ENCODE measurements at places on chromosomes 4 and X. TPM values are rescaled to one million over a fixed set of nuclear protein-coding genes. Genes with fewer than 3 reads are reported as not detected.

DNA sequence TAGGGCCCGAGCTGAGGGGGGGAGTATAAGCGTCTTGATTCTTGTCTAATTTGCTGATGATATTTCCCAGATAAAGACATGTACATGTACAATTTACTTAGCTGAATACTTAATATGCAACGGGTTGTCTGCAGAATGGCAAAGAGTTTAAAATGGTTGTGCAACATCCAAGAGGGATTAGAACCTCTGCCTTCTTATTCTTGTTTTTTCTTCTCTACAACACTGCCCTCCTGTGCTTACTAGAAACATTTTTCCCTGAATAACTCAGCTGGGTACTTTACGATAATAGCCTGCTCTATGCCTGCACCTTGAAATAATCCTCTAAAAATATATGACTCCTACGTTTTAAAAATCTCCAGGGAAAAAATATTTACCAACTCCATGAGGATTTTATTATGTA is 41.8 kb downstream of the INTS12 start:
- no peak overlapping the region for H3K4me3 ChIP-seq
- DNase-seq, result no peak
- H3K27ac ChIP-seq, result no peak overlapping the region
- peaks cover 29% of the 10 kb centered on the region for H3K27me3 ChIP-seq

The TASL gene
- total RNA-seq, result not detected

DNA sequence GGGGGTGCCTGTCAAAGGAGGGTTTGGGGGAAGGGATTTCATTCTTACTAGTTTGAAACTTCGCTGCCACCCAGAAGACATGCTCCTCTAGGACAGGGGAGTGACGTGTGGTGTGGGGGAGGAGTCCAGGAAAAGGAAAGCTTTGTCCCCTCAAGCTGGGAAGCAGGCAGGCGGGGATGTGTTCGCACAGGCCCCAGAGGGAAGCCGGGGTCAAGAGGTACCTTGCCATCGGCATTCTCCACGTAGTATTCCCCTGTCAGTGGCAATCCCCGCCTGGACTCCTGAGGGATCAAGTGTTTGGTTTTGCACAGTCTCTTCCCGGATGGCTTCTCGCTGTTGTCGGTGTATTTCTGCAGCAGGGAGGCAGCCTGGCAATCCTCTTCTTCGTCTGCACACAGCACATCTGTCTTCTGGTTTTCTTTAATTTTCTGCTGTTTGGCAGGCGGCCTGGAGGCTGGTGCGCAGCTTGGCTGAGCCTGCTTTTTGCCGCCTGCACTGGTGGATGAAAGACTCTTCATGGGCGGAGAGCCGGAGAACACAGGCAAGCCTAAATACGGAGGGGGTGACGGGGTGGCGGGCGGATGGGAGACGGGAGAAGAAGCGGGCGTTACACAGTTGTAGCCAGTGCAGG is 35.1 kb downstream of the BCOR start:
- H3K4me1 ChIP-seq, result no peaks in the 10 kb centered on the region
- no peak overlapping the region for H3K27ac ChIP-seq
- no peak overlapping the region for H3K4me3 ChIP-seq
- no peaks in the 10 kb centered on the region for H3K27me3 ChIP-seq

The DRP2 gene
- total RNA-seq, result 0.23 TPM

- H3K4me1 ChIP-seq, result no peaks in the 10 kb centered on the region
- H3K4me3 ChIP-seq, result no peak overlapping the region
- no peak overlapping the region for H3K27ac ChIP-seq
- H3K36me3 ChIP-seq, result no peaks in the 10 kb centered on the region
Measured at GRCh38 chrX:3425031-3425430, 78.6 kb upstream of the MXRA5 start.

GRCh38 chr4:53019485-53020382 is 157.6 kb downstream of the RASL11B start:
- H3K27me3 ChIP-seq, result no peaks in the 10 kb centered on the region
- peaks cover 2% of the 10 kb centered on the region for H3K36me3 ChIP-seq
- no peak for DNase-seq
- peak overlapping the region; percentile 1 for H3K27ac ChIP-seq
- H3K4me3 ChIP-seq, result no peak overlapping the region
- H3K4me1 ChIP-seq, result peaks cover 52% of the 10 kb centered on the region

DNA sequence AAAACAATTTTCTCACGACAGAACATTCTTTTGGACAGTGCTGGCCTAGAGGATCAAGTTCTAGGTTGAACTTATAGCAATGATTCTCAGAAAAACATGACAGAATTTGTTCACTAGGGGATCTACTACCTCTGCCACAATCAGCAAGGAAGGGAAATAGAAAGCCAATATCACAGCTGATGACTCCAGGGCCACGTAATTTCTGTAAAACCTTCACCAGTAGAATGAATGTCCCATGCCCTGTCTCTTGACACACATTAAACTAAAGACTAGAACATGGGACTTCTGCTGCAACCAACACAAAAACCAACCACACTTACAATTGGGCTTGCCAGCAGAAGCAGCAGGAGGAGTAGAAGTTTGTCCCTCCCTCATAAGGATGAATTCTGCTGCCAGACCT is 86.0 kb upstream of the NPFFR2 start:
- no peak overlapping the region for H3K4me3 ChIP-seq
- no peak for DNase-seq
- H3K4me1 ChIP-seq, result no peaks in the 10 kb centered on the region
- H3K27me3 ChIP-seq, result peaks cover 5% of the 10 kb centered on the region

DNA sequence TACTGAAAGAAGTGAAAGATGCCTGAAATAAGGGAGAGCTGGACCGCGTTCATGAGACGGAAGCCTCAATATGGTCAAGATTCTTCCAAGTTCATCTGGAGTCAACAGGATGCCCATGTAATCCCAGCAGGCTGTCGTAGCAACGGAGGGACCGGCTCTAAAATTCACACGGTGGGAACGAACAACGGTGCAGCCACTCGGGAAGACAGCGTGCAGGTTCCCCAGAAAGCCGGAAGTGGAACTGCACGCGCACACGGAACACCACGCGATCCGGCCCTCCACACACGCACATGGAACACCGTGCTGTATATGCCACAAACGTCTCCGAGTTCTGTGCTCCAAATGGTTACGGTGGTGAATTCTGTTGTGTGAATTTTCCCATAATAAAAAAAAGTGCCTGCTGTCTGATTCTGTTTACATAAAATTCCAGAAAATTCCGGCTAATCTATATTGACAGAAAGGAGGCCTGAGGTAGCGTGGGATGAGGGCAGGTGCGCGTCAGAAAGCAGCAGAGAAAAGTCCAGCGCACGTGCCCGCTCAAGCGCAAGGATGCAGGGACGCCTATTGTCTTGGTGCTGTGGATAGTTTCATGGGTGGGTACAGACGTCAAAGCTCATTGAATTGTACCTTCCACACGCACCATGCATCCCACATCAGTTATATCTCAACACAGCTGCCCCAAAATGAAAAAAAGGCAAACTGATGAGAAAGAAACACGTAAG is 31.2 kb downstream of the PPP2R3B start:
- H3K4me1 ChIP-seq, result peaks cover 13% of the 10 kb centered on the region
- H3K36me3 ChIP-seq, result peaks cover 18% of the 10 kb centered on the region
- H3K27ac ChIP-seq, result no peak overlapping the region
- peak; percentile 66 for DNase-seq

The SH3BP2 gene
- 63.1 TPM for total RNA-seq

The BEX5 gene
- 0.42 TPM for total RNA-seq

GRCh38 chrX:30971774-30972603 is 82.9 kb upstream of the TAB3 start:
- peaks cover 5% of the 10 kb centered on the region for H3K4me1 ChIP-seq
- H3K27ac ChIP-seq, result no peak overlapping the region
- peaks cover 2% of the 10 kb centered on the region for H3K27me3 ChIP-seq
- peak overlapping the region; percentile 55 for H3K4me3 ChIP-seq
- no peak for DNase-seq

The STOX2 gene
- 1.6 TPM for total RNA-seq

- no peak overlapping the region for H3K27ac ChIP-seq
- no peaks in the 10 kb centered on the region for H3K4me1 ChIP-seq
- H3K36me3 ChIP-seq, result no peaks in the 10 kb centered on the region
- no peak overlapping the region for H3K4me3 ChIP-seq
- peaks cover 13% of the 10 kb centered on the region for H3K27me3 ChIP-seq
- no peak for DNase-seq
Measured at GRCh38 chr4:148265627-148266026, 176.6 kb downstream of the NR3C2 start.

GRCh38 chrX:143121477-143121876 is 95.7 kb downstream of the SPANXN4 start:
- H3K36me3 ChIP-seq, result no peaks in the 10 kb centered on the region
- no peaks in the 10 kb centered on the region for H3K27me3 ChIP-seq
- H3K27ac ChIP-seq, result no peak overlapping the region
- H3K4me3 ChIP-seq, result no peak overlapping the region

DNA sequence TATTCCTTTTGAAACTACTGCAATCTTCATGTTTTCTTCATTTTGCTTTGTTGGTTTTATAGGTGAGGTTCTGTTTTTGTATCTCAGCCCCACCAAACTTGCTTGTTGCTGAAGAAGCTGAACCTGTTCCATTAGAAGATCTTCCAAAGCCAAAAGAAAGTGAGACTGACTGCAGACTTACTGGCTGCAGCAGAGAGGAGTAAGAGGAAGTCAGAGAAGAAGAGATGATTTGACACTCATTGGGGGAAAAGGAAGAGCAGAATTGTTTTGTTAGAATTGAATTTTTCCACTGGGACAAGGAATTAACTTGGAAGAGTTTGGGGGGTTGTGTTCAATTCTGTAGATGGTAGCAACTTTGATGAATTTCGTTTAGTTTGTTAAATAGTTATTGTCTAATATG is 3.1 kb downstream of the TEX13D start:
- H3K4me1 ChIP-seq, result no peaks in the 10 kb centered on the region
- peaks cover 12% of the 10 kb centered on the region for H3K27me3 ChIP-seq
- no peak overlapping the region for H3K27ac ChIP-seq
- no peaks in the 10 kb centered on the region for H3K36me3 ChIP-seq
- no peak for DNase-seq
- H3K4me3 ChIP-seq, result no peak overlapping the region

- peaks cover 33% of the 10 kb centered on the region for H3K4me1 ChIP-seq
- H3K27ac ChIP-seq, result no peak overlapping the region
- H3K36me3 ChIP-seq, result peaks cover 9% of the 10 kb centered on the region
- H3K27me3 ChIP-seq, result no peaks in the 10 kb centered on the region
- no peak overlapping the region for H3K4me3 ChIP-seq
Measured at GRCh38 chr4:153471698-153472093, 5.5 kb downstream of the TMEM131L start.

GRCh38 chrX:24019448-24019847 is 7.5 kb downstream of the KLHL15 start:
- peaks cover 51% of the 10 kb centered on the region for H3K4me1 ChIP-seq
- H3K27ac ChIP-seq, result peak overlapping the region; percentile 82
- no peak for DNase-seq
- H3K4me3 ChIP-seq, result no peak overlapping the region
- H3K36me3 ChIP-seq, result peaks cover 6% of the 10 kb centered on the region

DNA sequence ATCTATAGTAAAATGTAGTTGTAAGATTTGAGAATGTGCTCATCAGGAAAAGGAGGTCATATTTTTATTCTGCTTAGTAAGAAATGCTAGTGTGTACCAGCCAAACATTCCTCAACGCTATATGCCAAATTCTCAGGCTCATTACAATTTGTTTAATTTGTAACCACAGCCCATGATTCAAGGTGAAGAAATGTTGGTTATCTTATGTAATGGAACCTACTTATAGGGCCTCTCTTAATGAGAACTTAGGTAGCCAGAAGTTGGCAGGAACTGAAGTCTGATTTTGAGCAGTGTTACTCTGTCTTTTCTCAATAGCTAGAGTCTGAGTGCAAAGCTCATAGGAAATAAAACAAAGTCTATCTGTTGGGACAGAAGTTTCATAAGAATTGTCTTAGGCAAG is 595.0 kb downstream of the GLUD2 start:
- no peak for DNase-seq
- no peaks in the 10 kb centered on the region for H3K27me3 ChIP-seq
- H3K4me1 ChIP-seq, result peaks cover 11% of the 10 kb centered on the region
- H3K36me3 ChIP-seq, result no peaks in the 10 kb centered on the region

The NDST4 gene
- not detected for total RNA-seq

The PSMD10 gene
- total RNA-seq, result 84.8 TPM

The PTPN13 gene
- total RNA-seq, result 38.0 TPM

- H3K27ac ChIP-seq, result no peak overlapping the region
- no peaks in the 10 kb centered on the region for H3K36me3 ChIP-seq
- no peaks in the 10 kb centered on the region for H3K27me3 ChIP-seq
- DNase-seq, result no peak
- H3K4me3 ChIP-seq, result no peak overlapping the region
Measured at GRCh38 chrX:152725409-152725808, 8.1 kb downstream of the CSAG1 start.

GRCh38 chr4:145285928-145286327 is 105.5 kb upstream of the OTUD4 start:
- peaks cover 5% of the 10 kb centered on the region for H3K4me1 ChIP-seq
- DNase-seq, result no peak
- H3K27me3 ChIP-seq, result no peaks in the 10 kb centered on the region
- H3K36me3 ChIP-seq, result no peaks in the 10 kb centered on the region

The PF4V1 gene
- not detected for total RNA-seq

DNA sequence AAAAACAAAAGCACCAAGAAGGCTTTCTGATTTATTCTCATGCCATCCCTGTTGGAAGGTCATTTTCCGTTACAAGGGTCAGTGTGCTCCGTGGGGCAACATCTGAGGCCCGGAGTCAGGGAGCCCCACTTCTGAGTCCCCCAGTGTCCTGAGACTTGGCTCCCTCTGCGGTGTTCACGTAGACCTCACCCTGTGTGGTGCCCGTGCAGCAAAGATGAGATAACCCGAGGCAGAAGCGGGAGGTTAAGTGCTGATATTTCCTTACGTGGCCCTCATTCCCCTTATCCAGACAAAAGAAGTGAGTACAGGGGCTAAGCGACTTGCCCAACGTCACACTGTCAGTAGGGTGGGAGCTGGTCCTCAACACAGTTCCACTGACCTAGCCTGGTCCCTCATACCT is 3.5 kb downstream of the JAKMIP1 start:
- no peak for DNase-seq
- no peak overlapping the region for H3K27ac ChIP-seq
- peaks cover 2% of the 10 kb centered on the region for H3K36me3 ChIP-seq
- peaks cover 67% of the 10 kb centered on the region for H3K27me3 ChIP-seq
- H3K4me3 ChIP-seq, result no peak overlapping the region
- peaks cover 4% of the 10 kb centered on the region for H3K4me1 ChIP-seq

The REPS2 gene
- 2.2 TPM for total RNA-seq

- H3K4me3 ChIP-seq, result no peak overlapping the region
- H3K27me3 ChIP-seq, result no peaks in the 10 kb centered on the region
- peaks cover 63% of the 10 kb centered on the region for H3K36me3 ChIP-seq
- H3K27ac ChIP-seq, result no peak overlapping the region
- H3K4me1 ChIP-seq, result no peaks in the 10 kb centered on the region
- peak; percentile 24 for DNase-seq
Measured at GRCh38 chr4:513327-513726, 14.3 kb downstream of the PIGG start.

DNA sequence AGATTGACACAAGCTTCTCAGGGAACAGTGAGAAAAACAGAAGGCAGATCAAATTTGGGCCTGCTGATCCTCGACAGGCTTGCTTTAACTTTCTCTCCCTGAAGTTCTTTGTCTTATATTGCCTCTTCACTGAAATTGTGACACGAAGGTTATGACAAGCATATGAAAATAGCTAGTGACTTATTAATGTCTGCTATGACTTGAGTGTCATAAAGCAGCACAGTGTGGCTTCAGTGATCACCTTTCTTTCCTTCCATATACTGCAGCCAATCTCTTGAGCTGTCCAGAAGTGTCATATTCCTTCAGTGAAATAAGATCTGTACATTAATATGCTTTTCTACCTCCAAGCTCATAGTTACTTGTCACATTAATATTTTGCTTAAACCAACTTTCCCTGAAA is 870.2 kb downstream of the C4orf33 start:
- no peak overlapping the region for H3K27ac ChIP-seq
- H3K27me3 ChIP-seq, result no peaks in the 10 kb centered on the region
- no peaks in the 10 kb centered on the region for H3K36me3 ChIP-seq
- H3K4me3 ChIP-seq, result no peak overlapping the region
- no peak for DNase-seq

The RWDD4 gene
- total RNA-seq, result 19.6 TPM

- no peaks in the 10 kb centered on the region for H3K36me3 ChIP-seq
- no peaks in the 10 kb centered on the region for H3K27me3 ChIP-seq
- no peak overlapping the region for H3K4me3 ChIP-seq
- H3K4me1 ChIP-seq, result no peaks in the 10 kb centered on the region
Measured at GRCh38 chrX:42934020-42934726, 156.2 kb upstream of the PPP1R2C start.
